ENCODE measurements at places on chromosomes 11 and 22. TPM values are rescaled to one million over a fixed set of nuclear protein-coding genes. Genes with fewer than 3 reads are reported as not detected.

UBASH3B gene
- total RNA-seq = 33.4 TPM

TRPC6 gene
- 1.9 TPM for total RNA-seq

MISFA gene
- 1.8 TPM for total RNA-seq

JAML gene
- 9.9 TPM for total RNA-seq

DDI1 gene
- not detected for total RNA-seq

ELFN2 gene
- total RNA-seq = not detected

FGF4 gene
- total RNA-seq = not detected

- DNase-seq = no peak
Observed at GRCh38 chr22:22810471-22810870, 77.1 kb upstream of the IGLL5 start.

GRCh38 chr22:36368359-36368983 is 19.3 kb downstream of the MYH9 start:
- DNase-seq = no peak

DNA sequence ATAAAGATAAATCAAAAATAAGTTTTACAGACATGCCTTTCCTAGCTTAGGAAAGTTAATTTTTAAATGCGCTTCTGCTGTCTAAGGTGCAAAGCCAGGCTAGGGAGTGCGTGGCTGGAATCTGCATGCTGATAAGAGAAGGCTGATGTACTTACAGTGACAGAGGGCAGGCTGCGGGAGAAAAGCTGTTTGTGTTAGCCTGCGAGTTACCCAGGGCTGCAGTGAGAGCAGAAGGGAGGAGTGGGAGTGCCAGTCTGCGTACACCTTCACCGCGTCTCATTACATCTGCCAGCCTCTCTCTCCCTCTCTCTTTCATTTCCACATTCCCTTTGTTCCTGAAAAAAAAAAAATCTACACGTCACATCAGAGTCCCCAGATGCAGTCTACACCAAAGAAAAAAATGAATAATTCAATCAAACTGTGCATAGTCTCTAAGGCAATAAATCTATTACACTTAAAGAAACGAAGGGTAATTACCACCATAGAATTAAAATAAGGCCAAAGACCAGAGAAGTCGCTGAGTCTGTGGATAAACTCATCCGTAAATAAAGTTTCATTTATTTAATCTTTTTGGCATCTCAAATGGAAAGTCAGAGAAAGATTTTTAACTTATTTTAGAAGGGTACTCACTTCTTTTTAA is 126.4 kb upstream of the C11orf58 start:
- DNase-seq = no peak

- DNase-seq = no peak
Observed at GRCh38 chr11:72954860-72955259, 140.6 kb downstream of the ATG16L2 start.

DNA sequence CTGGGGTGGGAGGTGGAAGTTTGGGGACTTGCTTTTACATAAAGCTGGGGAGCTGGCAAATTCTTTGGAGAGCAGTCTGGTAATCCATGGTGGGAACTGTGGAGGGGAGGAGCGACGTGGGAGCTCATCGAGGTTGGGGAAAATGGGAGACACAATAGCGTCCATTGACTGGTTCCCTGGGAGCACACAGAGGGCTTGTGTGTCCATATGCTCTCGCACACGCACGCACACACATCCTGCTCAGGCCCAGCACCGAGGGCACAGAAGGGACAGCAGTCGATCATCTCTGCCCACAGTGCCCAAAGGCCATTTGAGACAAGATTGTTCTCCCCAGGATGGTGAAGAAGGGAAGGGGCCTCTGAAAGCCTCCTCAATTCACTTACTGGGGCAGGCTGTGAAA is 53.7 kb downstream of the FBXO7 start:
- DNase-seq = no peak

- no peak for DNase-seq
Observed at GRCh38 chr11:78349114-78349513, 68.5 kb downstream of the GAB2 start.

DNA sequence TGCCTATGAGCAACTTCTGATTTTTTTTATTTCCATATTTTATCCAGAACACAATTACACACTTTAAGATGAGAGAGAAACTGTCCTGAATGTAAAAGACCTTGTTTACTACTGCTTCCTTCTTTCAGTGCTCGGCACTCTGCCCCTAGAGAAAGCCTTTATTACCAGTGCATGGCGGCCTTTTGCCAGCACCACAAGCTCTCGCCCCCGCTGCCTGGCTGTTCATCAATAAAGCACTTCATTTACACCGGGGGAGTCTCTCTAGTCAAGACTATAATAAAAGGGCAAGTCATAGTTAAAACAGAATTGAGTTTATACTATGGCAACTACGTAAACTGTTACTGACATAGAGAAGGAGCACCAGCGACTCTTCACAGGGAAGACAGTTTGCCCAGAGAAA is 259.5 kb downstream of the CADM1 start:
- DNase-seq = no peak

DNA sequence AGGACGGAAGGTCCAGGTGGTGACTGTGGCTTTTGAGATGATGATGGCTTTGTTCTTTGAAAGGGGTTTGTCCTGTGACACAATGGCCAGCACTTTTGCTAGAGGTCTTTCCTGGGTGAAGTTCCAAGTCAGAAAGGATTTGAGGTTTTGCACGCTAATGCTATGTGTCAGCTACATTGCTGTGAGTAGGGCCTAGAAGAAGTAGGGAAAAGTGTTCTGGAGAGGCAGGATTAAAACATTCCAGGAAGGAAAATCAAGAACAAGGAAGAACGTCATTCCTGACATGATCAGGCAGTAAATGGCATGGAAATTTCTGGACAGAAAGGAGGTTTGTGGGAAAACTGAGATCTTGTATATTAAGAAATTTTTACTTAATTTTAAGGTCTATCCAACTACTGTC is 290.7 kb downstream of the NTM start:
- DNase-seq = no peak

GRCh38 chr11:110807801-110808200 is 95.6 kb upstream of the ARHGAP20 start:
- no peak for DNase-seq

GRCh38 chr11:20103281-20103680 is 57.0 kb downstream of the DBX1 start:
- no peak for DNase-seq

Measured in omental fat pad (tissue), 4 donors.